Esophagus muscularis mucosa (tissue), 4 donors: ENCODE measurements at places on chromosomes 2 and 18. TPM values are rescaled to one million over a fixed set of nuclear protein-coding genes. Genes with fewer than 3 reads are reported as not detected.

DNA sequence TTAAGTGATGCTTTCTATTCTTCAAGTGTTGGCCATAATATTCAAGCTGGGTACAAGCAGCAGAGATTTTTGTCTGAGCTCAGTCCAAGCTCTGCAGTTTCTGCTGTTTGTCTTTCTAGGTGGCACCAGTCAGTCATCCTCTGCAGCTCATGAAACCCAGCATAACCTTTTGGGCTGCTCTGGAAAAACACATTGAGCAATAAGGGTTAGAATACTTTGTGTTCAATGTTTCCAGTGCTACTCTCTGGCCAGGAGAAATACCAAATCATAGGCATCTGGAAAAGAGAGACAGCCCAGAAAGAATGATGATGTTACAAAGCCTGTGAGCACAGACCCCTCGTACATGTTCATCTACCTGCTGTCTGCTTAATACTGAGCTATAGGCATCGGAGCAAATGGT is 19.5 kb upstream of the WIPF1 start:
- no peak for DNase-seq

DNA sequence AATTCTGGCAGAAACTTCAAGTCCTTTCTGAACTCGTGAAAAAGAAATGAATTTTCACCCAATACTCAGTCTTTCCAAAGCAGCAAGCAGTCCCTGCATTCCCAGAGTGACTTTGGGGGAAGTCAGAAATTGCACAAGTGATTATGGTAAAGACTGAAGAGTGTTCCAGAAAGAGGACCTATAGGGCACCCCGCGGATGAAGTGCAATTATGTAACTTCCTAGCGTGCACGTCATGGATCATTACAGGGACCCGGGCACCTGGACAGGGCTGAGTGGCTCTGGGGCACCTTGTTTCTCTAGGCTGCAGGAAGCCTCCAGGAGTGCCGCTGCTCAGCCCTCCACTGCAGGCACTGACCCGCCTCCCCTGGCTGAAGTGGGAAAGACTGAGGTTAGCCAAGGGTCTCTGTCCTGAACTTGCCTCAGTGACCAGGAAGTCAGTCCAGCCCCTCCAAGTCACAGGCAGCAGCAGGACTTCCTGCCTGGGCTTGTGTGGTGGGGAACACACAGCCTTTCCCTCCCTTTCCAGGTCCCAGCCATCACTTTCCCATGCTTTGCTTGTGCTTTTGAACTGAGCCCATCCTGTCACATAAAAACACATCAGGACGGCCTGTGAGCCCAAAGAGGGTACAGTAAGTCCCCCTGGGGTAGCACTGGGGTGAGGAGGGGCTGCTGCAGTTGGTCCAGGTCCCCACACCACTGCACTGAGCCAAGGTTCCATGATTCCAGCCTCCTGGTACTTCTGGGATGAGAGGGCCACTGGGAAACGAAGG is 19.8 kb downstream of the TMEM185B start:
- DNase-seq = no peak

DNA sequence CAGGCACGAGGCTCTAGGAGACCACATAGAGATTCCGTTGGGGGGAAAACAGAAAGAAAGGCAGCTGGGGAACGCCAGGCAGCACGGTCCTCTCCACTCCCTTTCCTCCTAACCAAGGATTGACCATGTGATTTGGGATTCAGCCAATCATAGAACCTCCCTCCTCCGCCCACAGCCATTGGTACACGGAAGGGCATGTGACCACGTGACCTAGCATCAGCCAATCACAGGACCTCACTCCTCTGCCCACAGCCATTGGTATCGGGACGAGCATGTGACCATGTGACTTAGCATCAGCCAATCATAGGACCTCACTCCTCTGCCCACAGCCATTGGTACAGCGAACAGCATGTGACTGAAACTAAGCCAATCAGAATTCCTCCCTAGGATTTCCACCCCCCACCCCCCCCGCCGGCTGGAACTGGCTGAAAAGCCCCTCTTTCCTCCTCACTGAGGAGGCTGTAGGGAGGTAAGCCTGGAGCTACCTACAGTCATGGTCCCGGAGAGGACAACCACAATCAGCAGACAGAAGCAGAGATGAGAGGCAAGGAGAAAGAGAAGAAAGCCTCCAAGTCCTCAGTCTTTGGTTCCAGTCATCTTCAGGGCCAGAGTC is 7.6 kb downstream of the SERPINE2 start:
- no peak for DNase-seq

- no peak for DNase-seq
Observed at GRCh38 chr2:29059624-29060023, 14.7 kb downstream of the PCARE start.

GRCh38 chr2:239639421-239640185 is 238.8 kb upstream of the HDAC4 start:
- peak; percentile 86 for DNase-seq

GRCh38 chr2:223439786-223440185 is 162.4 kb downstream of the SCG2 start:
- no peak for DNase-seq

DNA sequence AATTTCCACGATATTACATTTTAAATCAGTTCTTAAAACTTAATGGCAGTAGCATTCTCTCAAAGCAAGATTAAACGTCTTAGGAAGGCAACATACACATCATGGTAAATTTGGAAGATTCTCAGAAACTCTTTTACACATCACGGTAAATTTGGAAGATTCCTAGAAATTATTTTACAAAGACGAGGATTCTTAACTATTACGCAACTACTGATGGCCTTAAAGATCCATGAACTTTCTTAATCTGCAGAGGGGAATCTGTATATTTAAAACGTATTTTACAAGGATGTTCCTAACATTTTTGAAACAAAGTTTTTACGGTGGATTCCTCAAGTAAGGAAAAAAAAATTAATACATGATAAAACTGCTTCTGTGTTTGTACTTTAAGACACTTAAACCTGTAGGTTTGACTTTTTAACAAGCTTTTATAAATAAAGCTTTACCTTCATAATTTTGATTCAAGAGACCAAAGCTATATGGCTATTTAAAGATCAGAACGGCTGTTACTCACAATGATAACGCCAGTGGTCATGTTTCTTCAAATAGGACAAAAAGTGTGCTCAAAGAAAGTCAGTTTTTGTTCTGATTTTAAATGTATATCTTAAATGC is 1.7 kb downstream of the ATF2 start:
- DNase-seq = no peak

DNA sequence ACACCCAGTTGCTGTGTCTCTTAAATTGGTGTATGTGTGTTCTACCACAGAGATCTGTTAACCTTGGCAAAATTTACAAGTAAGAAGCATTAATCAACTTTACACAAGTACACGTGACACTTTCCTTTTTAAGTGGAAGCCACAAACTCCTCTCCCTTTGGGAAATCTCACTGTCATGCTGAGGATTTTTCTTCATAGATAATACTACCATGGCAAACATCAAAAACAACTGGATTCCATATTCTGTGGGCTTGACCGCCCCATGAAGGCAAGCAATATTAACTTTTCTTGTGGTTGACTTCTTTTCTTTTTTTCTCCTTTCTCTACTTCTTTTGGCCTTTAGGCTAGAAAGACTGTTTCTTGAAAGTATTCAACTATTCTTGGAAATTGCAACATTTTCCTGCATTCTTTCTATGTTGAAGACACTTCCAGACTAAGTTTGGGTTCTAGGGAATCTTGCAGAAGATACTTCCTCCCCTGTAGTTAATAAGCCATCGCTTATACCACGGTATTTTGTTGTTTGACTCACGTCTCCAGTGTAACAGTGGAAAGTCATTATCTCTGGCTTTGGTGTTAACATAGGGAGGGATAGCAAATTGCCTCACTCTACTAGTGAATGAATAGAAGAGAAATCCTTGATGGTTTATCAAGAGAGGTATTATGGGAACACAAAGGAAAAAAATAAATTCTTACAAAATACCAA is 79.5 kb downstream of the SLC8A1 start:
- no peak for DNase-seq

GRCh38 chr2:196356332-196356731 is 185.0 kb upstream of the STK17B start:
- DNase-seq = no peak

DNA sequence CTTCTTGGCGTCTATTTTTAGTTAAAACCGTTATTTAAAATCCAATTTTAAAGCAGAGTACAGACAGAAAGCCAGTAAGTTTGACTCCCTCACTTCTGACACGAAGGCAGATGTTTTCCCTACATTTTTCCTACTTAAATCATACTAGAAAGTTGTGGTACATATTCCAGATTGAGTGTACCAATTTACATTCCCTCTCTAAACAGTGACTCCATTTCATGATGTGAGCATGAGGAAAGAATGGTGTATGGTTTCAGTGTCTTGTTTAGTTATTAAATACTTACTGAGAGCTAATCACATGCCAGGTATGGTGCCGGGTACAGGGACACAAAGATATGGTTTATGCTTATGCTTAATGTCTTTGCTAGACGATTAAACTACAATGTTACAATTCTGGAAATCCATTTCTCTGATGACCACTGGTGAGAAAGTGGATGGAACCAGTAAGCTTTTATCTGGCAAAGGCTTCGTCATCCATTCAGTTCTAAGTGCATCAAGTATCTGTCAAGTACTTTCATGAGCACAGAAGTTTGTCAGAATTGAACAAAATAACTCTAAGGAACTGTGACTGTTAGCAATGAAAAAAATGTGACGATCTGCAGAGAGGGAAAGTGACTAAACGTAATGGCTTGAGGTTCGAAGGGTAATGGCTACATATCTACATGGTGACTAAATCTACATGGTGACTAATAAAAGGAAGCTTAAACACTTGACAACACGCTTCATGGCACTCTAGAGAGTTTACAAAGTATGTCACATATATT is 25.7 kb downstream of the MAP4K3 start:
- no peak for DNase-seq

DNA sequence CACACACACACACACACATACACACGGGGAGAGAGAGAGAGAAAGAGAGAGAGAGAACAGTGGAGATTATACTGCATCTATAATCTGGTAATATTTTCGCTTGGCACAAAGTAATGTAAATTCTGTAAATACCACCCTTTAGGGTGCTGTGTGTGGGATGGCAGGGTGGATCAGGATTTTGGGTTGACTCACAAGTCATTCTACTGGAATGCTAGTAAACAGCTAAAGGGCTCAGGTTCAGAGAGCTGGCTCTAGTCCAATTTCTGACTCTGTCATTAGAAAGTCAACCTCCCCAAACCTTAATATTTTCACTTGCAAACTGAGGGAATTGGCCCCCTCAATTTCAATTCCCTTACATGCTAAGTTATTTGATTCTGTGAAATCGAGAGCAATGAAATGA is 308.3 kb downstream of the TSN start:
- peak; percentile 72 for DNase-seq

DNA sequence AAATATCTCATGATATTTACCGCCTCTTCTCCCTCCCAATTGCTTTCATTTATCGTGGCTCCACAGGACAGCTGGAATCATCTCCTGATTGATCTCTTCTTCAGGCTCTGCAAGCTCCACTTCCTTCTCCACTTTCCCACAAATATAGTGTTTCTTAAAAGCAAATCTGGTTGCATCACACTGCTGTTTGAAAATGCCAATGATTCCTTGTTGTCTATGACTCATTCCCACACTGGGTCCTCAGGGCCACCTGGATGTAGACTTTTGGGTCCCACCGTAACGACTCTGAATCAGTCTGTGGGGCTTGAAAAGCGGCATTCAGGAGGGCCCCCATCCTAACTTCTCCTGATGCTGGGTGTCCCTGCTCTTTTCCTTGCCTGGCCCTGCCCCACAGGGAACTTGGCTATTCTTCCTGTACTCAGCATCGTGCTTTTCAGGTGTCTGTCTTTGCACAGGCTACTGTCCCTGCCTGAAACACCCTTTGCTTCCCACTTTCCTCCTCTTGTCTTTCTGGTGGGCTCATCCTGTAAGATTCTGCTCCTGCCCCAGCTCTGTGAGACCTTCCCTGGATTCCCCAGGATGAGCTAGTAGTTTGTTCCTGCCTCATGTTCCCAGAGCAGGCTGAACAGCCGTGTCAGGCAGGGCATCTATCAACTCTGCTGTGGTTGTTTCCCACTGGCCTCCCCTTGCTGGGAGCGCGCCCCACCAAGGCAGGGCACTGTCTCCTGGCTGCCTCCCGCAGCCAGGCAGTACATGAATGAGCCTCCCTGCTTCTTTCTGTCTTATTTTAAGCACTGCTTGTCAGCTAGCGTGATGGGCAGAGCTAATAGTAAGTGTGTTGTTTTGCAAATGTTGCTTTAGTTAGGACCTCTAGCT is 111.9 kb downstream of the KCTD1 start:
- peak; percentile 81 for DNase-seq

DNA sequence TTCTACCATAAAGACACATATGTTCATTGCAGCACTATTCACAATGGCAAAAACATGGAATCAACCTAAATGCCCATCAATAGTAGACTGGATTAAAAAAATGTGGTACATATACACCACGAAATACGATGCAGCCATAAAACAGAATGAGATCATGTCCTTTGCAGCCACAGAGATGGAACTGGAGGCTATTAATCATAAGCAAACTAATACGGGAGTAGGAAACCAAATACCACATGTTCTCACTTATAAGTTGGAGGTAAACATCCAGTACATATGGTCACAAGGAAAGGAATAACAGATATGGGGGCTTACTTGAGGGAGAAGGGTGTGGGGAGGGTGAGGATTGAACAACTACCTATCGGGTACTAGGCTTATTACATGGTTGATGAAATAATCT is 7.7 kb downstream of the HMSD start:
- DNase-seq = no peak

The GNAL gene
- total RNA-seq = 22.0 TPM

The CFAP65 gene
- not detected for total RNA-seq

The LPIN2 gene
- total RNA-seq = 15.4 TPM

The CAPN14 gene
- not detected for total RNA-seq

The CRIM1 gene
- total RNA-seq = 429 TPM

The SUCLG1 gene
- total RNA-seq = 96.8 TPM

The LIMS4 gene
- 10.0 TPM for total RNA-seq
